Activated CD8-positive, alpha-beta memory T cell treated with anti-CD3 and anti-CD28 coated beads for 1 hour (primary cell): ENCODE measurements at places on chromosomes 16 and 17.

DNA sequence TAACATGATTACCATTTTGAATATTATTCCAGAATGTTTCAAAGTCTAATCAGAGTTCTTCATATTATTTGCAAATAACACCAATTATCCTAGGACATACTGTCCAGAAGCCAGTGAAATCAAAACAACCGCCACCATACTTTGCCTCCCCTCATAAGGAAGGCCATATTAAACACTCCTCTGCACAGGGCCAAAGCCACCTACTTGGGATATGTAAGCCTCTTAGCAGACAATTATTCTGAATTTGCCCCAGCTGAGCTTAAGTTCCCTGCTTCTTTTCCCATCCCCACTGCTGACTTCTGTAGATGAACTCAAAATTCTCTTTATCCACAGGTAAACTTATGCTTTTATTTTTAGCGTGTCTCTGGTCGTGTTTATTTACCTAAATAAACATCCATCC lies 374.0 kb downstream of the KIF2B start:
- no peak for DNase-seq

- DNase-seq, result no peak
These were observed 47.8 kb upstream of the SCNN1B start for GRCh38 chr16:23254338-23254737.

GRCh38 chr17:20267459-20267842 lies 199.9 kb downstream of the LGALS9B start:
- peak; percentile 8 for DNase-seq

DNA sequence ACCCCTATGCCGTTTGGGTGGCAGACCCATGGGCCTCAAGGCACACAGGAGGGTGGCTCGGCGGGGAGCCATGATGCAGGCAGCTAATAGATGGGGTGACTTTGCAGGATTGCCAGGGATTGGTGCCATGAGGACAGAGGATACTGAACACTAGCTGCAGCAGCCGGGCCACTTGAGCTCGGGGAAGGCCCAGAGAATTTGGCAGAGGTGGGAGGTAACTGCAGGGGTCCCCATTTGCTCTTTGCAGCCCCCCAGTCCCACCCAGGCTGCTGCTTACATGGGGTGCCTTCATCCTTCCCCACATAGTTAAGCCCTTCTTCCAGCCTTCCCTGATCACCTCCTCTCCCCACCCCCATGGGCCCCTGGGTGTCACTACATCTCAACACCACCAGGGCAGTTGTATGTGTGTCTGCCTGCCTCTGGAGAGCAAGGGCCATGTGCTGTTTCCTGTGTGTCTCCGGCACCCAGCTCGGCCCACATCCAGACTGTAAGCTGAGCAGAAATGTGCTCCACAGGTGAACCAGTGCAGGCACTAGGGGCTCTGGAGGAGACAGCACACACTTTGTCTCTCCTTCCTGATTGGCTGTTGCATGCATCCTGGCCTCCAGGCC lies 52.0 kb downstream of the SREBF1 start:
- DNase-seq, result no peak

GRCh38 chr17:79301469-79301868 lies 226.8 kb downstream of the ENGASE start:
- DNase-seq, result no peak

DNA sequence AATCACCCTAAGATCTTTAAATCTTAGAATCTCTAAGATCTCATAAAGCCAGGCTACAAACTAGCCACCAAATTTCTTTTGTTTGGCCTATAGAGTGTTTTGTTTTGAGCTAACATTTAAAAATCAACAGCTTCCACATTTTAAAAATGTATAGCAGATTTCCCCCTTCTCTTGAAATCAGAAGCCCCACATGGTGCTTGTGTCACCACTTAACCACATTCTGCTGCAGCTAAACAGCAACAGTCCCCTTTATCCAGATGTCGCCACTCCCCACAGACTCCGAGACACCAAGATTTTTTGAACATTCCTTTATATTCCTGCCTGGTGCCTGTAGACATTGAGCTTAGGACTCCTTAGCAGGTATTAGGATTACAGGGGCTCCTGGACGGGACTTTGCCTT lies 16.0 kb downstream of the GUCY2D start:
- no peak for DNase-seq

GRCh38 chr17:2591040-2591640 lies 2.3 kb upstream of the PAFAH1B1 start:
- no peak for DNase-seq

GRCh38 chr17:72254808-72255449 lies 134.1 kb downstream of the SOX9 start:
- no peak for DNase-seq

GRCh38 chr17:72361892-72362291 lies 241.1 kb downstream of the SOX9 start:
- DNase-seq, result no peak

GRCh38 chr17:54194268-54194667 lies 371.5 kb downstream of the KIF2B start:
- no peak for DNase-seq

- no peak for DNase-seq
These were observed 81.0 kb downstream of the ATF7IP2 start for GRCh38 chr16:10466861-10467260.

GRCh38 chr17:20996724-20997615 lies 45.8 kb downstream of the USP22 start:
- no peak for DNase-seq

GRCh38 chr17:5762191-5762590 lies 177.9 kb upstream of the NLRP1 start:
- no peak for DNase-seq

DNA sequence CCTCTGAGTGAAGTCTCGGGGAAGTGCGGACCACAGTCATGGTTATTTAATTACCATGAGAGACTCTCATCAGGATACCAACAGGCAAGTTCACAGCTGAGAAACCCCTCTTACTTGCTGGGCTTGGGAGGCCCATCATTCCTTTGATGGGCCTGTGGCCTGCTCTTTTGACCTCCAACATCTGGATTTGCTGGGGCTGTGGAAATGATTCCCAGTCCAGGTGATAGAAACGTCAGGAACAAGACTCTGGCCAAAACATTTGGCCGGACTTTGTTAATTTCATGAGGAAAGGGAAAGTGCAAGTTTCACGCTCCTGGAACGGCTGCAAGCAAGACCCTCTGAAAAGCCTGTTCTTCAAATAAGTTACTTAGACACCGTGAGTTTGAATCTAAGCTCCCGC lies 42.5 kb downstream of the TMEM114 start:
- no peak for DNase-seq

DNA sequence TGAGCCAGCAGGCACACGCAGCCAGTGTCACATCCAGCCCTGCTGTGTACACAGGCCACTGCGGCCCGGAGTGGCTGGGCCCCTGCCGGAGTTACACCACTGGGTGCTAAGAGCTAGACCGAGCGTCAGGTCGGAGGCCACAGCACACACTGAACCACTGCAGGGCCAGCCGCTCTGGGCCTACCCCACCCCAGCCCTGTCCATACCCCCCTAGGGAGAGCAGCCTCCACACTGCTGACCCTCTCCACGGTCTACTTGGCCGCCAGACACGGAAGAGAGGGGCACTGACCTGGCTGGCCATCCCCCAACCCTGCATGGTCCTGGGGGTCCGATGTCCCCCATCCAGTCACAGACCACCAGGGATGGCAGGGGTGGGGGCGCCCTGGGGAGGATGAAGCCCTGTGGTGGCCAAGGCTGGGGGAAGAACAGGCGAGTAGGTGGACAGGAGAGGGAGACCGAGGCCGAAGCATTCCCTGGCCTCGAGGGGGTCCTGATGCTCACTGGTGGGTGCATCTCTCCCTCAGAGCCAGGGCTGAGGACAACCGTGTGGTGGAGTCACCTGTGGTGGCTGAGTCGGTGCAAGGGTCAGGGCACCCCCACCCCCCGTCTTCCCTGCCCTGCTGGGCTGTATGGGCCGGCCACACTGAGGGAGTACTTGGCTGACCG lies 34.9 kb upstream of the ZC3H18 start:
- DNase-seq, result no peak

- DNase-seq, result no peak
These were observed 82.8 kb downstream of the METRNL start for GRCh38 chr17:83162035-83162745.

DNA sequence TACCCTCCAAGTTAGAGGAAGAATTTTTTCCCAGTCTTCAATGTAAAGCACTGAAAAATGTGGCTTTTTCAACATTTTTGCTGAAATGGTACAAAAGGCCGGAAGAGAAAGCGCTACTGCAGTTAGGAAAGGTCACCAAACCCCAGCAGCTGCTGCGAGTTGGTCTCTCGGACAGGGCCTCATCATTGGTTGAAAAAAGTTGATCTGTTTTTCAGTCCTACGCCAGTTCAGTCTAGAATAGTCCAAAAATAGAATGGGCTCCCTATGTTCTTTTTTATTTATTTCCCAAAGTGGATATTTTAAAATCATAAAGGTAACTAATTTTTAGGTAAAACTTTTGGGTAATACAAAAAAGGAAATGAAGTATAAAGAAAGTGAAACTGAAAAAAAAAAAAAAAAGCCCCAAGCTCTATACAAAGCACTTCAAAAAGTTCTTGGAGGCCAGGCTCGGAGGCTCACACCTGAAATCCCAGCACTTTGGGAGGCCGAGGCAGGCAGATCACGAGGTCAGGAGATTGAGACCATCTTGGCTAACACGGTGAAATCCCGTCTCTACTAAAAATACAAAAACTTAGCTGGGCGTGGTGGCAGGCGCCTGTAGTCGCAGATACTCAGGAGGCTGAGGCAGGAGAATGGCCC lies 17.4 kb downstream of the ADAP2 start:
- no peak for DNase-seq

GRCh38 chr17:29618272-29619065 lies 4.2 kb downstream of the CORO6 start:
- DNase-seq, result no peak

- DNase-seq, result no peak
These were observed 161.7 kb upstream of the SOX9 start for GRCh38 chr17:71959154-71959553.

- DNase-seq, result no peak
These were observed 52.8 kb upstream of the C17orf78 start for GRCh38 chr17:37322826-37323561.

GRCh38 chr17:63985387-63986140 lies 12.6 kb upstream of the PRR29 start:
- DNase-seq, result no peak

DNA sequence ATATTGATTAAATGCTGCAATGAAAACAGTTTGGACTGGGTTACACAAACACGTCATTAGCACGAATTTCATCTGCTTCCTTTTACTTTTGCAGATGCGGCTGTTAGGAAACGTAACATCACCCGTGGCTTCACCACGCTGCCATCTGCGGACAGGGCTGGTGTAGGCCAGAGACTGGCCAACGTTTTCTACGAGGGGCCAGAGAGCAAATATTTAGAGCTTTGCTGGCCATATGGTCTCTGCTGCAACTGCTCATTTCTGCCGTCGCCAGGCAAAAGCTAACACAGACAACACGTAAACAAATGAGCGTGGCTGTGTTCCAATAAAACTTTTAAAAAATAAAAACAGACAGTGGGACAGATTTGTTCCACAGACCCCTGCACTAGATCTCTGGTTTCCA lies 96.6 kb downstream of the ENGASE start:
- DNase-seq, result no peak

- no peak for DNase-seq
These were observed 121.0 kb downstream of the ANKRD11 start for GRCh38 chr16:89369266-89369895.

DNA sequence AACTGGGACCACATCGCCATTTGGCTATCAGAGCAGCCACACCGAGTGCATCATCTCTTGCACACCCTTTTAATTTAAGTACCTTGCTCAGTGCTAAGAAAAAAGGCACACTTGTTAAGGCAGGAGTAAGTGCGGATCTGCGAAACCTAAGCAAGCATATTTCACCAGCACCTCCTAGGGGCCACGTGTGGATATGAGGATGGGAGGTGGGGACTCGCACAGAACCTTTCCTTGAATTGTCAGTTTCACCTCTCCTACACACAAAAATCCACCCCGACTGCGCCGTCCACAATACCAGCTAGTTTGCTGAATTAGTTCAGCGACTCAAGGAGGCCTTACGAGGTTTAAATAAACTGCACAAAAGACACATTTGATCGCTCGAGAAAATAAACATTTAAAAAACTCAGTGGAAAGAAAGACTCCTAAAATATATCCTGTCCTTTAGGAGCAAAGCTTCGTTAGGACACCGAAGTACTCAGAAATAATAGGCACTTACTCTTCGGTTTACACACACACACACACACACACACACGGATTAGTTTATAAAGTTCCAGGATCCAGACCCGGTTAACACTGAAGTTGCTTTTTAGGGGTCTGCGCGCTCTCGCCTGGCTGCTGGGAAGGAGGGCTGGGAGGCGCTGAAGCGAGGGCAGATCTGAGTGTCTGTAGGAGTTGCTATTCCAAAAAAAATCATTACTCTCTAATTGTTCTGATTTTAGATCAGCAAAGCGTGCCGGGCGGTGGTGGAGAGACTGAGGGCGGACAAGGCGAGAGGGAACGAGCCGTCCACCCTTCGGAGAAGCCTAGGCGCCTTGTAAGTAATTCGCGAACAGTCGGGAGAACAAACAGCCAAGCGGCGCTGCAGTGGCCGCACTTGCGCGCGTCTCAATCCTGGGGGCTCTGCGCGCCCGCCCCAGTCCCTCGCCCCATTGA lies 1.0 kb upstream of the KCNJ2 start:
- DNase-seq, result no peak

DNA sequence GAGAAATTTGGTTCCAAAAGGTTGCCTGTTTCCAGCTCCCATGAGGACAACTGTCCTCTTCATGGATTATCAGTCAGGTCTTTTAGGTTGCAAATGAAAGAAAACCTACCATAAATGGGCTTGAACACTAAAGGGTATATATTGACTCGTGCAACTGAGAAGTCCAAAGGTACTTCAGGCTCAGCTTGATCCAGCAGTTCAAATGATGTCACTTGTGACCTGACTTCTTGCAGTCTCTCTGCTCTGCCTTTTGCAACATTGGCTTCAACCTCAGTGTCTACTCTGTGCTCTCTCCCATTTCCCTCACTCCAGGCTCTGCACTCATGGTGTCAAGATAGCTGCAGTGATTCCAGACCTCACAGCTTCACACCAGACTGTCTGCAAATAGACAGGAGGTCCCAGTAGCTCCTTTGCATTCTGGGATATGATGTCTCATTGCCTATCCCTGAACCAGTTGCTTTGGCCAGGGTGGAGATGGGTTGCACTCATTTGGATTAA lies 5.5 kb upstream of the CALB2 start:
- no peak for DNase-seq

GRCh38 chr16:1108299-1109252 lies 12.5 kb upstream of the C1QTNF8 start:
- no peak for DNase-seq
